ENCODE measurements at places on chromosomes 2 and 18.
A peak's percentile ranks its signal among the peaks of the same experiment; 100 is the strongest.

GRCh38 chr18:6256521-6256920 lies 158.2 kb downstream of the L3MBTL4 start:
- DNase-seq, result no peak

- DNase-seq, result no peak
Observed at GRCh38 chr2:48993576-48993975, 160.7 kb downstream of the FSHR start.

- DNase-seq, result no peak
Observed at GRCh38 chr2:151237422-151238025, 24.1 kb downstream of the RBM43 start.

DNA sequence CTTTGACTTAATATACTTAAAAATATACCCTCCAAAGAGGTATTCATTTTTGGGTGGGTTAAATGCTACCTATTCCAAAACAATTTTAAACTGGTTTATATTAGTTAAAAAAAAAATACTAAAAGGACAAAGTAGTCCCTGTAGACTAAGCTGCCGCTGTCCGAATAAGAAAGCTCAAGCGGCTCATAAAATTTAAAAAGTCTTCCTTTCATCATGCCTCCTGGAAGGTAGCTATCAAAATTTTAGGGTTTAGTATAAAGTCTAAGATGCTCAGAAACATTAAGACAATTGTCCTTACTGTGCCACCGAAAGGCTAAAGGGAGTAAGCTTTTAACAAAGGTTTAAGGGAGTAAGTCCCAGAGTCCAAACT lies 440 bp upstream of the UGGT1 start:
- DNase-seq, result no peak

- no peak for DNase-seq
Observed at GRCh38 chr2:172578054-172578453, 22.2 kb downstream of the PDK1 start.

DNA sequence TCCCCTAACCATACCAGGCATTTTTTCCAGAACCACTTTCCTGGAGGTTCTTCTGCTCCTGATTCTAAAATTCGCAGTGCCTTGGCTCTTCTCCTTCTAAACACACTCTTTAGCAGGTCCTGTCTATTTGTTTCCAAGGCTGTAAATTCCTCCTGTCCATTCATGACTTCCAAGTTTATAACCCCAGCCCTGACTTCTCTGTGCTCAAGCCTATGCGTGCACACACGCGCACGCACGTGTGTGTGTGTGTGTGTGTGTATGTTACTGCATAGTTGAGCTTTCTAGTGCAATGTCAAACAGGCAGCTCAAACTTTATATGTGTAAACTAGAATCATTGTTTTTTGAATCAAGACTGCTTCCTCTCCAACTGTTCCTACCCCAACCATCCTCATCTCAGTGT lies 337.7 kb downstream of the LRRTM1 start:
- no peak for DNase-seq

DNA sequence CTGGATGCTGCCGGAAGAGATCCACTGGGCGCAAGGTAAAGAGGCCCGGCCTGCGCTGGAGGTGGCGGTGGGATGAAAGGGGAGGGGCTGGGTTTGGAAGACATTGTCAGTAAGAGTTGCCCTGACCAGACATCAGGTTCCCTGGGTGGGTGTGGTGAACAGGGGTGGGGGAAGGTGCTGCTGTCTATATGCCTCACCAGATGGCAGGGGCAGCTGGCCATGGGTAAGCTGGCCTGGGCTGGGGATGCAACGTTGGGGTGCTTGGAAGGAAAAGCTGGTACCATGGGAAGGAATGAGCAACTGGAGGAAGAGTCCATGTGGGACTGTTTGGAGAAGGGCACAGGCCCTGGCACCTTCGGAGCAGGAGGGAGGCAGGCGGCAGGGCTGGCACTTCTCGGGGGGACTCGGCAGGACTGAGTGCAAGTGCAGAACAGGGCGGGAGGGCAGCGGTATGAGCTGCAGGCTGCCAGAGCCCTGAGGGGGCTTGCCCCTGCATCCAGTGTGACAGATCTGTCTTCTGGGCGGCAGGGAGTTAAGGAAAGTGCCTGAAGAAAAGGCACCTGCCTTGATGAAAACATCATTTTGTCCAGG lies 146.4 kb downstream of the DYSF start:
- DNase-seq, result no peak

- no peak for DNase-seq
Observed at GRCh38 chr2:113135317-113135716, 7.9 kb downstream of the IL1RN start.

DNA sequence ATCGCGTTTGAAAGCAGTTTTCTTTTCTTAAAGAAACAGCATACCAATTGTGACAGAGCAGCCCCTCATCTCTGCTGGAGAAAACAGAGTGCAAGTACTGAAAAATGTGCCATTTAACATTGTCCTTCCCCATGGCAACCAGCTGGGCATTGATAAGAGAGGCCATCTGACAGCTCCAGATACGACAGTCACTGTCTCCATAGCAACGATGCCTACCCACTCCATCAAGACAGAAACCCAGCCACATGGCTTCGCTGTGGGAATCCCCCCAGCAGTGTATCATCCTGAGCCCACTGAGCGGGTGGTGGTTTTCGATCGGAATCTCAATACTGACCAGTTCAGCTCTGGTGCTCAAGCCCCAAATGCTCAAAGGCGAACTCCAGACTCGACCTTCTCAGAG lies 9.5 kb downstream of the GRHL1 start:
- DNase-seq, result no peak

DNA sequence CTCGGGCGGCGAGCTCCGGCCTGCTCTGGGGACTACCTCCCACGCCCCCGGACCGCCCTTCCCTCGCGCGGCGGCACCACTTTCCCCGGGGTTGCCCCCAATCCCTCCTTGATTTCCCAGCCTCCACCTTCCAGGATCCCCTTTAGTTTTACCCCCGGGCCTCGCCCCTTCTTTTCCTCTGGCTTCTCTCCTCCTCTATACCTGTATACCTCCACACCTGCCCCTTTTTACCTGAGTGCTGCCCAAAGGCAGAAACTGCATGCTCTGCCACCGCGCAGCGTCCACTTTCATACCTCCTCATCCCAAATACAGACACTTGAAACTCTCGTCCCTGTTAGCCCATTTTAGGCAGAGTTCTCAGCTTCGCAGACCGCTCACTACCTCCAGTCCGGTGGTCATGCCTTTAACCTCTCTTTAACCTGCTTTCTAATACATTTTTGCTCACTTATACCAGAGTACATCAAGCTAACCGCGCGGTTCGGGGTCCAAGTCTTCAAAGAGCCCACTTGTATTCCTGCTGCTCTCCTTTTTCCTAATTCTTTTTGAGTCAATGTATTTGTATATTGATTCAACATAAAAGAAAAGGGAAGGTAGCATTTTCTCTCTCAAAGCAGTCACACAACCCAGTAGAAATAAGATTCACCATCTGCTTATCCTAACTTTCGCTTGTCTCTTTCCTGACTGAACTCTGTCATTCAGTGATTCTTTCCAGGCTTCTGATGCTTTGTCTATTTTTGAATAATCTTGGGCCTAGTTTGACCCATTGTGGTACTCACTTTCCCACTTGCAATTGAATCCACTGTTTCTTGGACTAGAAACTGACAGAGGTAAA lies 901 bp downstream of the SPOPL start:
- DNase-seq, result no peak

- DNase-seq, result peak; percentile 91
Observed at GRCh38 chr2:218322768-218323525, 30.6 kb upstream of the TMBIM1 start.

DNA sequence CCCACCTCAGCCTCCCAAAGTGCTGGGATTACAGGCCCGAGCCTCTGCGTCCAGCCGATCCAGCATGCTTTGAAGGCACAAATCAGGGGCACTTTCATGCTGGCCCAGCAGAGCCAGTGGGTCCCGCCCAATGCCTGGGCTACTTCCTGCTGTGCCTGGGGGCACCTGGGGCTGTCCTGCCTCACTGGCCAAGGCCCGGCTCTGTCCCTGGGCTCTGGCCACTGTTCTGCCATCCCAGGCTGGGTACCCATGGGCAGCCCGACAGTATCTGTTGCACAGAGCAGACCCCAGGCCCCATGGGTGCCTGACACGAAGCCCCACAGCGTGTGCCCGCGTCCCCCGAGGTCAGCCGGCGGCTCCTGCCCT lies 6.8 kb upstream of the GAL3ST2 start:
- no peak for DNase-seq

DNA sequence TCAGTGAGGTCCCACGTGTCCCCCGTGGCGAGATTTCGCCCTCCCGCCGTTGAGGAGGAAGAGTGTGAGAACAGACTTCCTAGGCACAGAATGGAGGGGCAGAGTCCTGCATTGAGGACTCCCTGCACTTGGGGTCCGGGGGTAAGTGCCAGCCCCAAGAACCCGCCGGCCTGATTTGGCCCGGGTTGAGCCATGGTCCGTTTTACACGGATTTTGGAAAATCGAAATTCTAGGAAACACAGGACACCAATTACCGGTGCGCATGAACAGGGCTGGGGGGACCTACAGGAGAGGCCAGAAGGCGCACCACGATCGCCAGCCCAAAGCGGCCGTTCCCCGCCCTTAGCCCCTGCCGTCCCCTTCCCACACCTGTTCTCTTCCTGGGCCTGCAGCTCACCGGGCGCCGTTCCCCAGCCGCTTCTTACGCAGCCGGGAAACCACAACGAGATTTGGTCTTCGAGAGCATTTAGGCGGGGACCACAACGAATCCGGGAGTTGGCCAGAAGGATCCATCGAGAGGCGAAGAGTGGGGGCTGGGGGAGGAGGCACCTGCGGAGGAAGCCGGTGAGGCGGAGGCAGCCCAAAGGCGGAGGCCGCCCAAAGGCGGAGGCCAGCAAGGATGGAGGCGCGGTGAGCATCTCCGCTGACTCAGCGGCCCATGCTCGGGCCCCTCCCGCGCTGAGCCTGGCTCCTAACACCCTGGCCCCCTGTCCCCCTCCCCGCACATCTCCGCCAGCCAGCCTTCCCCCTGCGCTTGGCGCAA lies 464 bp upstream of the TLX2 start:
- no peak for DNase-seq

- no peak for DNase-seq
Observed at GRCh38 chr2:190986221-190986953, 27.6 kb downstream of the STAT1 start.

GRCh38 chr2:180394305-180394704 lies 387.2 kb upstream of the CWC22 start:
- no peak for DNase-seq

GRCh38 chr2:190889175-190889943 lies 8.7 kb downstream of the GLS start:
- no peak for DNase-seq

DNA sequence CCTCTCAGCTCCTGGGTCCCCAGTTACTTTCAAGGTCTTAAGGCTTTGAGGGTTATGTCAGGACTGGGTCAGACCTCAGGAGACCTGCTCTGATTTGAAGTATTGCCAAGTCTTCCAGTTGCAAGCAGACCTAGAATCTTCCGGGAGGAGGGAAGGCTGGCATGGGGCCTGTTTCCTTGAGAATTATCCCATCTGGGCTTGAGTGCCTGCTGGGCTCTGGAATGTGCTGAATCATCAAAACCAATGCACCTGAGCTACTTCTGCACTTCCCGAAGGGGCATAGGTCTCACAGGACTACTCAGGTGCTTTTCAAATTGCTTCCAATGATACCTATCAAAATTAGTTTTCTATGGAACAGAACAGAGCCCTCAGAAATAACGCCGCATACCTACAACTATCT lies 327.3 kb downstream of the XIRP2 start:
- DNase-seq, result no peak

Data from epithelial cell of proximal tubule (primary cell).